Islet precursor cell (in vitro differentiated cells): ENCODE measurements at places on chromosomes 6 and 20.
A peak's percentile ranks its signal among the peaks of the same experiment; 100 is the strongest.

DNA sequence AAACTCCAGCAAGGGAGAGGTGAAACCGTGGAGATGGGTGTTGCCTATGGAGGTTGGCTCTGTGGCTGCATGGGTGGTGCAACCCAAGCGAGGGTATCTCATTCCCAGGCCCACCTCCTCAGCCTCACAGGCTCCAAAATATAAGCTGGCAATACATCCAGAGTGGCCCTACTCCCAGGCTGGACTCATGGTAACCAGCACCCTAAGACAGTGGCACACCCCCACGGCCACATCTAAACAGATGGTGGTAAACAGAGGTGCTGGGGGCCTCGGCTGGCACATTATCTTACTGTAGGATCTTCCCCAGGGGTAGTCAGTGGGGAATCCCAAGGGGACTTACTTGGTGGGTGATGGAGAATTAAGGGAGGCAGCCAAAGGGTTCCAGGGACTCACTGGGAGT, 33.7 kb upstream of the CCND3 start:
- DNase-seq = no peak

GRCh38 chr6:63391203-63391970, 71.6 kb upstream of the LGSN start:
- no peak for DNase-seq

- DNase-seq = no peak
These were observed 69.4 kb downstream of the NRN1 start for GRCh38 chr6:5937169-5937909.

DNA sequence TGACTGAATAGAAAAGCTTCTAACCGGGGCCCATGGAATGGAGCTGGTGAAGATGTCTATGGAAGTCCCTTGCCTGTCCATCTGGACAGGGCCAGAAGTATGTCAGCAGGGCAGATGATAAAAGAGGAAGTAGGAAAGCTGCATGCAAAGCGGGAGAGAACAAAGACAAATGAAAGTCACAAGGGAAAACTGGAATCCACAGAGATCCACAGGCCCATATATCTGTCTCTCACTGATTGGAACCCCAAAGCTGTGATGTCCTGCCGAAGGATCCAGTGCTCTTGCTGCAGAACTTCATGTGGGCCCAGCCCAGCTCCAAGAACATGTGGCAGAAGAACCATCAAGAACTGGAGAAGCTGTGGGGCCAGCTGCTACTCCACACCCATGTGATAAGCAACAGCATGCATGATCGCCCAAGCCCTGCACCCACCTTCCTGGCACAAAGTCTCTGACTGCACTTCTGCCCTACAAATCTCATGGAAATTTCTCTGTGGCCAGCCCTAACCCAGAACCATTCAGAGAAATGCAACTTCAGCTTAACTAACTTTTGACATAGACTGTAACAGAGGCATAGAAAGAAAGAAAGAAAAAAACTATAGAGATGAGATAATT, 716.0 kb downstream of the KIF16B start:
- DNase-seq = no peak

DNA sequence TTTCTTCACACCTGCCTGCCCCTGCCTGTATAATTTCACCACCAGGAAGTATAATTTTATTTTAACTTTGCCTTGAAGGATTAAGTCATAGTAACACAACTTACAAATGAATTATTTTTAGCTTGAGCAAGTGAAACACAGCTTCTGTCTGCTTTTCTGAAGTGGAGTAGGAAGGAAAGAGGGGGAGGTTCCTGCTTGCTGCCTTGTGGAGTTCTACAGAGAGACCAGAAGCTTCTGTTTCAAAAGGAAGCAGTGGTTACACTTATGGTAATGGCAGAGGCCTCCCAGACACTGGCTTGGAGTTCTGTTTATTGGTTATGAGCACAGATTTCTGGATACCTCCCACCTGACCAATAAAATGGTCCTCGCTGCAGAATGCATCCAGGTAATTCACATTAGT, 159.6 kb downstream of the TMEM200A start:
- DNase-seq = no peak

DNA sequence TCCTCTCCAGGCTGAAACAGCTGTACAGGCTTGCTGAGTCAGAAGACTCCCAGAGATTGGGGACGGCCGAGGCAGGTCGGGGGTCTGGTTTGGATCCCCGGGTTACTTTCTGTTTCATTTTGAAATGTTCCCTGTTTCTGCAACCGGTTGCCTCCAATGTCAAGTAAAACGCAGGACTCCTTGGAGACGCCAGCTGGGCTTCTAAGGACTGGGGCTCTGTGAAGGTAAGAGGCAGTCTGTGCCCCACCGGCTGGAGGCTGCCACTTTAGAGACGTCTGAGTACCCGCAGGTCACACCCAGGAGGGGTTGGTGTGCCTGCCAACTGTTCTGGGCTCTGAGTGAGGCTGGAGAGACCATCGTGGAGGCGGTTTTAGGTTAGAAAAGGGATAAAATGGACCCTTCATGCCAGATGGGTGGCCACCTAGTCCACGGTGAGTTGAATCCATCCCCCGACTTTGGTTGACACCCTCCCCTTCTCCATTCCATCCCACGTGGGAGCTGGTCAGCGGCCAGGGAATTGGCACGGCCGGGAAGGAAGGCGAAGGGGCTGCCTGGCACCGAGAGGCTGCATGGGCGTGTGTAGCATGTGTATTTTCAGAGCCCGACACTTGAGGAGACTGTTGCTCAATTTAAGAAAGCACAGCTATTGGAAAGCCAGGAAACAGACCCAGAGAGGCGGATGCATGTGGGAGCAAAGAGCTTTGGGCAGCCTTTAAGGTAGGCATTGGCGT, 240.9 kb downstream of the PHACTR1 start:
- peak; percentile 70 for DNase-seq

GRCh38 chr6:12008366-12009179, 3.5 kb upstream of the HIVEP1 start:
- peak; percentile 93 for DNase-seq

DNA sequence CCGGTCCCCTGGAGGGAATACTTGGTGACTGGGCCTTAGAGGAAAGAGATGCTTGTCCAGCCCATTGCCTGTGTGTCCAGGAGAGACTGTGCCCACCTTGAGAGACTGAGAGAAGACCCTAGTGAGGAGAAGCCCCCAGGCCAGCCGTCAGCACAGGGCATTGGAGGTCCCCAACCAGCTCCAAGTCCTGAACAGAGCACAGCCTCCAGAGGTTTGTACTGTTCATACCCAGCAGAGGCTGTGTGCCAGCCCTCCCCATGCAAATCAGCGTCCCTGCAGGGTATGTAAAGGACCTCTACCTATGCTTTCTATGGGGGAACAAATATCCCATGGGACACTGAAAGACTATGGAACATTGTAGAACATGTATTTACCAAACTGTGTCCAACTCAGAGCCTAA, 8.4 kb downstream of the HLA-E start:
- peak; percentile 21 for DNase-seq

GRCh38 chr20:61117725-61118124, 134.3 kb upstream of the CDH4 start:
- DNase-seq = no peak

GRCh38 chr6:107592806-107593205, 102.9 kb downstream of the SOBP start:
- DNase-seq = no peak

- no peak for DNase-seq
These were observed 184.0 kb downstream of the UTRN start for GRCh38 chr6:144469144-144469575.

- no peak for DNase-seq
These were observed 163.0 kb downstream of the EYA4 start for GRCh38 chr6:133404151-133404550.

DNA sequence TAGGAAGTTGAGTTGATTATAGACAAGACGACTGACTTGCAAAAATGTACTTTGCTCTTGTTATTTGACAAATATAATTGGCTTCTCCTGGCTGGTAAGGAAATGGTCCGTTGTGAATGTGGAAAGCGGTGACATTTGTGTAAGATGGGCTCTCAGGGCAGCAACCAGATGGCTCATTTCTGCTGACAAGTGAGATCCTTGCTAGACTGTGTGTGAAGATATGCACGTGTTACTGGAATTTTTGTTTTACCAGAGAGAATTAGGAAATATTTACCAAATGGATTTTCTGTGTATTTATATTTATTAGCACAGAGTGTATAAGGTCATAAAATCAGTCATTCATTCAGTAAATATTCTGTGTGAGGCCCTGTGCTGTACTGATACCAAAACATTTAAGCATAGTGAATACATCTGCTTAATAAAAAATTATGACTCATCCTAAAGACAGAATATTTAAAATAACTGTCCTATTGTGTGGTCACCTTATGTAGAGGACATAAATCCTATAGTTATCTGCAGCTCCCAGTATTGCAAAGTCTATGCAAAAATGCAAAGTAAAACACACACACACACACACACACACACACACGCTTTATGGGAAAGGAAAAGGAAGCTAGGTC, 109.9 kb upstream of the ASF1A start:
- DNase-seq = peak; percentile 0

DNA sequence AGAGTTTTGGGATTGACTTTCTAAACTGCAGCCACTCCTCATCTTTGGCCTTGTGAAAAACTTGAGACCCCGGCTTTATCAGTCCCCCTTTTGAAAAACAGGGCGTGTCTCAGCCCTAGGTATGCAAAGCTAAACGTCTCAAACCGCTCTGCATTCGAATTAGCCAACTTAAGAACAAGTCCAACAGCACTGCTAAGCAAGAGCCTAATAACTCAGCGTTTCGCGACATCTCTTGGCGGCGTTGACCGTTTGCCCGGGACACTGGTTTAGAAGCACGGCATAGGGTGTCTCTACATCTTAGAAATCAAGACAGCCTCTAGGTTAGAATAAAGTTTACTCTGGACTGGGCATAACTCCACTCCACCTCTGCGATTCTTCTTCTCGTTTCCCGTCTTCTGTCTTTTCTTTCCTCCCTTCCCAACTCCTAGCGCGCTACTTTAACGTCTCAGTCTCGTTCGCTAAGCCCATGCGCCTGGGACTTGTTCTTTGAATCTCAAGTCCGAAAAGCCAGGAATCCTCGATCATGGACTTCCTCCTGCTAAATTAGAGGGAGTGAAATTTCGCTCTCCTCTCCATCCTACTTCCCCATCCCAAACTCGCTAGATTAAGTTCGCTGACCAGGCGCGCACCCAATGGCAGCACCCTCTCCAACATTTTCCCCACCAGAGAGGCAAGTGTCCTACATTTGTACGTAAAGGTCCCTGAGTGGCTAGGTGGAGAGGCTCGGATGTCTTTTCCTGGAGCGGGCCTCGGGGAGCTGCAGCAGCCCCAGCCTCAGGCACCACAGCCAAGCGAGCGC, 10.5 kb upstream of the TFAP2A start:
- peak; percentile 67 for DNase-seq

GRCh38 chr6:5851261-5851757, 155.4 kb downstream of the NRN1 start:
- peak; percentile 73 for DNase-seq

DNA sequence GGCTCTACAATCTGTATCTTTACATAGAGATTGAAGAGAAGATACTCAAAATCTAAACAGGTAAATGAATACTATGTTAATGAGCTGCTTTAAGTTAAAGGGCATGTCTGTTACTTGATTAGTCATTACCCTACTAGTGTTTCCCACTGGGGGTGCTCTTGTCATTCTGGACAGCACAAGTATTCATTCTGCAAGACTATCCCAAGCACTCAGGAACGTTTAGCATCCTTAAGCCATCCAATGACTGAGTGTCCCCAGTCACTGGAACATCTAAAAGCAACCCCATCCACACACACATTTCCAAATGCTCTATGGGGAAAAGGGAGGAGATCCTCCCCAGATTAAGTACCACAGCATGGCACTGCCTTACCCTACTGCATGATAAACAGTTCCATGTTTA, 25.7 kb downstream of the EZR start:
- DNase-seq = no peak

- no peak for DNase-seq
These were observed 281.1 kb downstream of the SYNE1 start for GRCh38 chr6:152356016-152356415.
